ENCODE measurements at places on chromosomes 4 and X.

- DNase-seq: no peak
Measured at GRCh38 chr4:67556436-67556835, 2.1 kb upstream of the STAP1 start.

GRCh38 chr4:142348613-142349021 is 497.5 kb downstream of the INPP4B start:
- no peak for DNase-seq

DNA sequence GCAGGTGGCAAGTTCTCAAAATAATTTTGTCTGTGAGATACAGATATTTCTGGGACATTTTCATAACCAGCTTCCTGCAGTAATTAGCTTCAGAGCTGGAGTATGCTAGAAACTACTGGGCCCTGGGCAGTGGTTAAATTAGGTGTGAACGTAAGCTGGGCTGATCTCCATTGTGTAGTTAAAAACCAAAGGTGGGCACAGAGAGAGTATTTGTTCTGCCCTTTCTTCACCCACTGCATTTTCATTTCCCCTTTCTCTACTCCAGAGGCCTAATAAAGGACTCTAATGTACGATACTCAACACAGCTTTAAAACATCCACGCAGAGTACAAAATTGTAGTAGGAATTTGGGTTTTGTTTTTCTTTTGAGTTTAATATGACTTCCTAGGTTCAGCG is 252.7 kb downstream of the SPRY1 start:
- no peak for DNase-seq

- DNase-seq: no peak
Measured at GRCh38 chr4:152024881-152025280, 264.1 kb upstream of the GATB start.

GRCh38 chr4:15577508-15577907 is 77.6 kb downstream of the FBXL5 start:
- DNase-seq: peak; percentile 41

DNA sequence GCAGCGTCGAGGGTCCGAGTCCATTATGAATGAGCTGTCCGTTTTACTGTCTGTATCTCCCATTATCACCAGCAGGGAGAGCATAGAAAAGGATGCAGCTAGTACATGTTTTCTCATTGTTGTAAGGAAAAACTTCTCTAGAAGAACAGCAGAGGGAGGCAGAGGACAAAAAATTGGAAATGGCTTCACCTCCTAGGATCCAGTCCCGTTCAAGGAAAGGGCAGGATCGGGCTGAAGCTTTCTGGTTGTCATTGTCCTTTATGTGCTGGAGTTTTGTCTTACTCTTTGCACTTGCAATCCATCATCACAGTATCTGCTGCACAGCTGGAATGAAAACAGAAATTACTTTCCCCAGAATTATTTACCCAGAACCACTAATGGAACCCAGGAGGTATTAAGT is 14.7 kb downstream of the NDP start:
- peak; percentile 77 for DNase-seq

DNA sequence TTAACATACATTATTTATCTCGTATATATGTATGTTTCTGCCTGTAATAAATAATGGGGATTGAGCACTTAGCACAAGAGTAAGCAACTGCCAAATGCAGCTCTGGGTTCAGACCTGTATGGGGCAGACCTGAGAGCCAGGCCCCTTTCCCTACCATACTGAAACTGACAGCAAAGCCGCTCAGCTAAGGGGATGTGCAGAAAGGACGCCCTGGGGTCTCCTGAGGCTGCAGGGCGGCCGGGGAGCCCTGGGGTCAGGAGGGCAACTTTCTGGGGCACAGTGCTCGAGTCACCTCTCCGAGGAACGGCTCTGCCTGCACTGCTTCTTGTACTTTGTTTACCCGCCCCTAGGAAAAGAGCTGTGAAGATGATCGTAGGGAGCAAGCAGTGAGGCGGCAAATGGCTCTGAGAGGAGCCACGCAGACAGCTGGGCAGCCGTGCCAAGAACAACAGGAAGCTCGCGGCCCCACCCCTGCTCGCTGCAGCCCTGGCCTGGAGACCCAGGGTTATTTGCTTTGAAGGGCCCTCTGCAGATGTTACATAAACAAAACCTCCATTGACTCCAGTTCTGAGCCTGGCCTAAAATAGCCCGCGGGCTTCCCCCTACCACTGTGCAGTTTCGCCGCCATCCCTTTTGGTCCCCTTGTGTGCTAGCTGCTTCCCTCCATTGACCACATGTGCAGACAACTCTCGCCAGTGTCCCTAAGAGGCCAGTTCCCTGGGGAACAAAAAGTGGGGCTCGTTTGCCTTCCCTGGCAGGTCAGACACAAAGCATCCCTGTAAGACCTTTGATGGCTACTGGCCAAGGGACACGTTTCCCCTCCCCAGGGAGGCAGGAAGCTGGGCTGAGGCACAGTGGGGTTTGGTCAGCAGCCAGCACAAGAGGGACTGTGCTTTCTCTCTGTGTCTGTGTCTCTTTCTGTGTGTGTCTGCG is 111.3 kb upstream of the LNX1 start:
- peak; percentile 52 for DNase-seq

GRCh38 chr4:116489739-116490138 is 595.6 kb downstream of the TRAM1L1 start:
- DNase-seq: no peak

GRCh38 chr4:40357738-40358137 is 22.6 kb downstream of the CHRNA9 start:
- no peak for DNase-seq

DNA sequence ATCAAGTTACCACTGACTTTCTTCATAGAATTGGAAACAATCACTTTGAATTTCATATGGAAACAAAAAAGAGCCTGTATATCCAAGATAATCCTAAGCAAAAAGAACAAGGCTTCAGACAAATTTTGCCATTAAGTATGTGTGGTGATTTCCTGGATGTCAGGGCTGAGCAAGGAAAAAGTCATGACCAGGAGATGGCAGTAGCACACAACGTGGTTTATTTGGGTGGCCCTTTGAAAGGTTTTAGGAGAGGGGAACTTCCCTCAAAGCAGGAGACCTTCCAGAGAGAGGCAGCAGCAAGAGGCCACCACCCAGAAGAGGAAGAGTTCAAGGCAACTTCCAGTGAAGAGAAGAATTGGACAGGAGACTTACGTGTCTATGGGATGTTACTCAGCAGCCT is 18.1 kb upstream of the ZXDB start:
- no peak for DNase-seq

DNA sequence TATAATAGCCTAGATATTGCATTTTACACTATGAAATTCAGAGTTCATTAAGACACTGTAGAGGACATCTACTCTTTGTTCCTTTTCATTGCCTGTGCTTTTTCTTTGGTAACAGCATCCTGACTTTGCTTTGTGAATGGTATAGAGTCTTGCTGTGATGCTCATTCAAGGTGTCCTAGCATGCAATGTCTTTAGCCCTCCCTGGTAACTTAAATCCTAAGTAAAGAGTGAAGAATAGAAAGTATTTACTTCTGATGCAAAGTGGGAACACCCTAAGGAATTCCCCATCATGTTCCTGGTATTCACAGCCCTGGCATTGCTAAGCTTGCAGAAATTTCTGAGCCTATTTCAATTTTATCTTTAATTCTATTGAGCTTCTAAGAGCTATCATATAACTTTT is 400.1 kb downstream of the FAT4 start:
- DNase-seq: no peak

DNA sequence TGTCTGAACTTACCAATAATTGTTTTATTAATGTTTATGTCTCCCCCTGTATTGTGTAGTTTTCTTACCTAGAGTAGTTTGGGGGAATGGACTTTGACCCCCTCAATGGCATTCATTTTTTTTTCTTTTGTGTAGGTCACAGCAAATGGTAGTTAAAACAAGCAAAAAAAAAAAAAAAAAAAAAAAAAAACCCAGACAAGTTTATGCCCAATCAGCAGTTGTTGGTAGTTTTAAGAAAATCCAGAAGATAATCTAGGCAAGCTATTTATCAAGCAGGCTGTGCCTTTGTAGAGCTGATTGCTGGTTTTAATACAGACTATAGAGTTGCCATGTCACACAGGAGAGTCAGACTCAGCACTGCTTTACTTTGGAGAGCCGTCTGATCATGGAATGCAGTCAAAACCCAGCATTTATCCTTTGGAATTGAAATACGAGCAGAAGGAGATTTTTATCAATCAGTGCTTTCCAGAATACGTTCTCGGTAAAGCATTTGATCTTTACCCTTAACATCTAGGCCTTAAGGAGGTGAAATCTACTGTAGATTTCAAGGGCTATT is 16.6 kb downstream of the DCUN1D4 start:
- no peak for DNase-seq

DNA sequence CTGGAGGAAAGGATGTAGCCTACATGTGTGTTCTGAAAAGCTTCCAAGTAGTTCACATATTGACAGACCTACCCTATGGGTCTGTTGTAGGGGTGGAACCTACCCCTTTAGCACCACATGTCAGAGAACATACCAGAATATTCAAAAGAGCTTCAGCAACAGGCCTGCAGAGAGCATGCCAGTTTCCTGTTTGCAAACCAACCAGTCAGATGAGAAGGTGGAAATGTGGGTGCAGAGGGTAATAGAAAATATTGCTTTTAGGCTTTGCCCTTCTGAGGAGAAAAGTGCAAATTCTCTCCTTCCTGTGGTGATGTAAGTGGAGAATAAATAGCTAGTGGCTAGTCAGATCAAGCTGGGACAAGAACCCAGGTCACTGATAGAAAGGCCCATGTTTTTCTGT is 16.4 kb downstream of the INTS6L start:
- DNase-seq: no peak

DNA sequence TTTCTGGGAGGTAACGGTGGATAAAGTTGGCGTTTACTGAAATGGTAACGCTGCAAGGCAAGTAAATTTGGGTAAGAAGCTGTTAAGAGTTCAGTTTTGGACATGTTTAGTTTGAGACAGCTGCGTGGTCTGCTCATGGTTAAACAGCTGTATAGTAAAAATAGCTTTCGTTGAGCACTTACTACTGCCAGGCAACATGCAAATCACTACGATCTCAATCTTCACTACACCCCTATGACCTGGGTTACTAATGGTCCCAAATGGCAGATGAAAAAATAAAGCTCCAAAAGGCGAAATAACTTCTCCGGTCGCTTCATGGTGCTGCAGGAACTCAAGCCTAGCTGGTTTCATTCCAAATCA is 22.2 kb downstream of the FABP2 start:
- no peak for DNase-seq

DNA sequence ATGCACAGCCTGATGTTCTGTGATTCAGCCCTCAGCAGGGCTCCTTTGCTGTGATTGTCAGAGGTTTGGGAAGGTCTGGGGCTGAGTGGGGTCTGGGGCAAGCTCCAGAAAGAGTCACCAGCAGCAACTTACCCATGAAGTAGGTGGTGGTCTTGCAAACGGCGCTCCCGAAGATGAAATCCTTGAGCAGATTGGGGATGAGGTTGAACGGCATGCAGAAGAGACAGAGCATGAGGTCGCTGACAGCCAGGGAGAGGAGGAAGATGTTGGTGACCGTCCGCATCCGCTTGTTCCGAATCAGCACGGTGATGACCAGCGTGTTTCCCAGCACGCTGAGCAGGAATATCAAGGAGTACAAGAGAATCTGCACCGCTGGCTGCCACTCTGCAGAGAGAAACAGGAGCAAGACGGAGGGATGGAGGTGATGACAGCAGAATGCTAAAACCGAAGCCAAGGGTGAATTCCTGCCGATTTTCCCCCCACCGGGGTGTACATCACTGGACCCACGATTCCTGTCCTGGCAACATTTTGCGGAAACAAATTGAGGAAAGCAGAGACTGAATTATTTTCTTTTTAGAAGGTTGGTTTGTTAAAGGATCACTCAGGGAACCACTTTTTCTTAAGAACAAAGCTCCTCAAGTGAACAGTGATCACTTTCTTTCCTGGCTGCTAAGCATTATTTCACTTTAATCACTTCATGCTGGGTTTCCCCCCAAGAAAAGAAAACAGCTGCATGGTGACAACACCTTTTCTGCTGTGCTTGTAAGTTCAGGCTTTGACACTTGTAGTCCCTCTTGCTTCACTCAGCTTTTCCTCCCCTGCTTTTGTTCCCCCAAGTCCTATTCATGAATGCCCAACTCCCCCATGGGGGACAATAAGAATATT is 941 bp downstream of the CCKAR start:
- no peak for DNase-seq

GRCh38 chr4:107202744-107203143 is 166.6 kb upstream of the DKK2 start:
- no peak for DNase-seq

GRCh38 chr4:8685831-8686230 is 93.3 kb downstream of the CPZ start:
- no peak for DNase-seq

DNA sequence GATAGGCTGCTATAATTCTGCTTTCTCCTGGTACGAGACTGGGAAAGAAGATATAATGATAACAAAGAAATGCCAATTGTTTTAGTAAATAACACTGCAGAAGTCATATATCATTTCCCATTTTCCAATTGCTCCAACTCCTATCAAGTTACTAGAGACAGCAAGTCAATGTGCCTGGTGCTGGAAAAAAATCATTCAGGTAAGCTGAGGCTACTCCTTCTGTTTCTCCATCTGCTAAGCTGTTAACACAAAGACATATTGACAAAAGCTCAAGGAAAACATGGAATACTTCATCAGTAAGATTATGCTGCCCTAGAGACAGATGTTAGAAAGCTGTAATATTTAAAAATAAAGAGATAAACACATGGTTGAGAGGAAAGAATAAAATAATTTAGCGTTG is 10.0 kb downstream of the NAA11 start:
- no peak for DNase-seq

GRCh38 chr4:54005475-54005874 is 58.9 kb downstream of the CHIC2 start:
- no peak for DNase-seq

Data from HFFc6 (cell line).